Astrocyte (in vitro differentiated cells and primary cell): ENCODE measurements at places on chromosomes 4 and X. TPM values are rescaled to one million over a fixed set of nuclear protein-coding genes. Genes with fewer than 3 reads are reported as not detected.

DNA sequence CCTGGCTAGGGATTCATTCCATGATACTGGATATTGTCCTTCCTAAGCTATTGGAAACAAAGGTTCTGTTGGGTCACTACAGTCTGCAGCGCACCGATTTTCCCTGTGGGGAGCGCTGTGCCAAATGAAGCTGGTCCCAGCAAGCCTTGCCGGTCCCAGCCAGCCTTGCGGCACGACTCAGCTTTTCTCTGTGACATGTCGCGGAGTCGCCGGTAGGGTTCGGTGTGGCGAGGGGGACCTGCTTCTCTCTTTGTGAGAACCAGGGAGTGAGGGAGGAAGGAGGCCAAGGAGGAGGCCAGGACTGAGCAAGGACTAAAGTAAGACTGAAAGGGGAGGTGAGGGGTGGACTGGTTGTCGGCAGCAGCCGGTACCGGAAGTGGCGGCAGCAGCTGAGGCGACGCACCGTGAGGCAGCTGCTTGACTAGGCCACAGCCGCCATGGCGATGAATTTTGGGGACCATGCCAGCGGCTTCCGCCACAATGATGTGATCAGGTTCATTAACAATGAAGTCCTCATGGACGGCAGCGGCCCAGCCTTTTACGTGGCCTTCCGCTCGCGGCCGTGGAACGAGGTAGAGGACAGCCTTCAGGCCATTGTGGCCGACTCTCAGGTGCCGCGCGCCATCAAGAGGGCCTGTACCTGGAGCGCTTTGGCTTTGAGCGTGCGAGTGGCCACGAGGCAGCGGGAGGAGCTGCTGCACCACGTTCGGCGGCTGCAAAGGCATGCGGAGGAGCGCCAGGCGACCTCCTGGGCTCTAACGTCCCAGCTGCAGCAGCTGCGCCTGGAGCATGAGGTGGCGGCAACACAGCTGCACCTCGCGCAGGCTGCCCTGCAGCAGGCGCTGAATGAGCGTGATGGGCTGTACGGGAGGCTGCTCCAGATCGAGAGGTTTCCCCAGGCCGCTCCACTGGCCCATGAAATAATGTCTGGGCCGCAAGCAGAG, at the start of gene TEX13D:
TEX13D (plus strand) TSS at position 180 of the 944 bp plus-strand sequence; CDS start at position 438, 258 bp downstream.
- DNase-seq = no peak
- no peaks in the 10 kb centered on the region for H3K4me1 ChIP-seq
- no peaks in the 10 kb centered on the region for H3K27me3 ChIP-seq
- no peak within 1 kb of the TSS for H3K4me3 ChIP-seq

- H3K27ac ChIP-seq = no peak overlapping the region
- DNase-seq = no peak
- no peak overlapping the region for H3K4me3 ChIP-seq
- no peaks in the 10 kb centered on the region for H3K36me3 ChIP-seq
Observed at GRCh38 chr4:155546451-155546850, 120.2 kb upstream of the GUCY1A1 start.

DNA sequence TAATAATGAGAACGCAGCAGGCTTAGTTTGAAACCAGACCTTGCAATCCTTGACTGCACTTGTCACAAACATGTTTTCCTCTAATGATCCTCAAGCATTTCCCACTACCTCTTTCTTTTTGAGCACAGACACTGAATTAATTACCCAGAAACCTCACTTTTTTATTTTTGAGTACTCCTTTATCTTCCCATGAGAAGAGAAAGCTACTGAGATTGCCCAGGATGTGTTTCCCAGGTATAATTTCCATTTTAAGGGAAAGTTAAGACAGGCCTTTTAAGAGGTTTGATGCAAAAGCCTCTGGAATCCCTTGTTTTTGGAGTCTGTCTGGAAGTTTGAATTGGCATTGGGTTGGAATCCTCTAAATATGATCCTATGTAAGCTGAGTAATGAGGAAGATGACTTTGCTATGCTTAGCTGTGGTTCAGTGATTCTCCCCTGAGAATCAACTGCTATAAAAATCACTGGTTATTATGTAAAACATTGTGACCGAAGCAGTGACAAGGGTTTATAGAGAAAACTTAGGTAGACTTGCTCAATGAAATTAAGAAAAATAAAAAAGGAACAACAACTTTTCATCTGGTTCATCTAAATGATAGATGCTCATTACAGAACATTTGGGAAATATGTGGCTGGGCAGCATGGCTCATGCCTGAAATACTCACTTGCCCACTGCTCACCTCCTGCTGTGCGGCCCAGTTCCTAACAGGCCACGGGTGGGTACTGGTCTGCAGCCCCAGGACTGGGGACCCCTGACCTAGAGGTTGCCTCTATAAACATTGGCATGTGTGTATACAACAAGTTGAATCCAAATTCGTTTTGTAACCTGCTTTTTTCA, 10.8 kb upstream of the RHOH start:
- H3K27ac ChIP-seq = no peak overlapping the region
- no peak overlapping the region for H3K4me3 ChIP-seq
- no peaks in the 10 kb centered on the region for H3K36me3 ChIP-seq
- no peaks in the 10 kb centered on the region for H3K27me3 ChIP-seq
- peak; percentile 26 for DNase-seq

GRCh38 chr4:82099928-82100579, 273.7 kb downstream of the HNRNPD start:
- no peaks in the 10 kb centered on the region for H3K36me3 ChIP-seq
- no peaks in the 10 kb centered on the region for H3K4me1 ChIP-seq
- no peak overlapping the region for H3K27ac ChIP-seq

- H3K27ac ChIP-seq = no peak overlapping the region
- H3K27me3 ChIP-seq = no peaks in the 10 kb centered on the region
- H3K4me1 ChIP-seq = no peaks in the 10 kb centered on the region
- no peaks in the 10 kb centered on the region for H3K36me3 ChIP-seq
- no peak overlapping the region for H3K4me3 ChIP-seq
- DNase-seq = peak; percentile 89
Observed at GRCh38 chr4:180751009-180751408, 1492.2 kb upstream of the TENM3 start.

GRCh38 chrX:18146954-18147353, 73.7 kb downstream of the BEND2 start:
- H3K4me1 ChIP-seq = no peaks in the 10 kb centered on the region
- no peaks in the 10 kb centered on the region for H3K36me3 ChIP-seq
- H3K4me3 ChIP-seq = no peak overlapping the region
- peak; percentile 2 for DNase-seq
- no peak overlapping the region for H3K27ac ChIP-seq

DNA sequence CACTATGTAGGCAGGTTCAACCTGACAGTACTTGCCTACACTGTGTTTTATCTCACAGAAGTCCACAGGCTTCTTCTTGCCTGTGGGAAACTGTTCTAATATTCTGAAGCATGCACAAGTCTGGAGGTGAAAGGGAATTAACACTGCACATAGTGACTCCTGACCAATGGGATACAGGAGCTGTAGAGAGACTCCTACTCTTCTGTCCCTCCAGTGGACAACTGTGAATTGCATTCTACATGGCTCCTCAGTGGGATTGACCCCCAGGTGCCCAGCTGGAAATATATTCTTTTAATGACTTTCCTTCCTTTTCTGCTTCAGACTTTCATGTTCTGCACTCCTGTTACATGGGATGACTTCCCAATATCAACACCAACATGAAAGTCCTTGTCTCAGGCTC, 8.2 kb upstream of the YIPF6 start:
- no peaks in the 10 kb centered on the region for H3K36me3 ChIP-seq
- no peak for DNase-seq
- no peaks in the 10 kb centered on the region for H3K4me1 ChIP-seq
- no peaks in the 10 kb centered on the region for H3K27me3 ChIP-seq
- no peak overlapping the region for H3K27ac ChIP-seq
- H3K4me3 ChIP-seq = no peak overlapping the region

DNA sequence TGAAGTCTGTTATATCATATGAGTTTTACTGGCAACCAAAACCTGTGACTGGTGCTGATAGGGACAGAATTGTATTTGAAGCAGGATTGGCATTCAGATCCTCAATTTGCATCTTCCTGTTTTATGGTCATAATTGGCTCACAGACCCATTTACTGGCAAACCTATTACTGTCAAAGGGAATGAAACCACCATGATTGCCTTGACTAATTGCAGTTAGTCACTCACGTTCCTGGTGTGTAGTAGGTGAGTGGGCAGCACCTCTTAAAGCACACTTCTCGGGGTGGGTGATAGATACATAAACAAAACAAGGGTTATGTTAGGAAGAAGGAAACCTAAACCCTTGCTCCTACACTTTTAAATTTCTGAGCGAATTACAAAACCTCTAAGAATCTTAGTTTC, 81.0 kb downstream of the PPEF2 start:
- H3K4me1 ChIP-seq = no peaks in the 10 kb centered on the region
- no peak for DNase-seq
- H3K27ac ChIP-seq = no peak overlapping the region
- H3K36me3 ChIP-seq = peaks cover 12% of the 10 kb centered on the region
- no peaks in the 10 kb centered on the region for H3K27me3 ChIP-seq

DNA sequence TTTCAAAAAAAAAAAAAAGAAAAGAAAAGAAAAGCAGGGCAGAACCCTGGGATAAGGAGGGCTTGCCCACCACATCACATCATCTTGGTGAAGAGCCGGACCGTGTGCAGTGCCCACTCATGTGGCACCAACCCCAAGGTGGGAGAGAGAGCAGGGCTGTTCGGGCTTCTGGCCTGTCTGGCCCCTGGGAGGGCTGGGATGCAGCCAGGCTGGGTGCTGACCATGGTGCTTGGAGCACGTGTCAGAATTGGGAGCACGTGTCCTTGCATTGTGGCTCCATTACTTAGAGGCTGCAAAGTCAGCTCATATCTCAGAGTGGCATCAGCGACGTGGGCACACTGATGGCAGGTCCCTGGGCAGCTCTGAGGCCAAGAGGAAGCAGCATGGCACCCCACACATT, 100.9 kb upstream of the AFAP1 start:
- no peak overlapping the region for H3K4me3 ChIP-seq
- H3K4me1 ChIP-seq = peaks cover 6% of the 10 kb centered on the region
- no peaks in the 10 kb centered on the region for H3K36me3 ChIP-seq
- no peak overlapping the region for H3K27ac ChIP-seq

DNA sequence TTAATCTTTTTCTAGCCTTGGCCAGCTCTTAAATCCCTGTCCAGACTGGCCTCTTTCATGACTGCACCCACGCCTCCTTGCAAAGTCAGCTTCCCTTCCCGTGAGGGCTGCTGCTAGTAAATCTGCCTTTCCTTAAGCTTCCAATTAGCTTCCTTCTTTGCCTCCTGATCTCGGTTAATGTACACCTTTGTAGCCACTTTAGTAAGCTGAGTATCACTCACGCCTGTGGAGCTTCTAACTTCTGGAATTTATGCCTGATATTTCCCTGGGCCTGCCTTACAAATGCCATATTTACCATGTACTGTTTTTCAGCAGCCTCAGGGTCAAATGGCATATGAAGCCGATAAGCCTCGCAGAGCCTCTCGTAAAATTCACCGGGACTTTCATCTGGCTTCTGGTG, 5.1 kb upstream of the UGT8 start:
- H3K4me1 ChIP-seq = peaks cover 3% of the 10 kb centered on the region
- no peaks in the 10 kb centered on the region for H3K36me3 ChIP-seq
- DNase-seq = no peak
- peaks cover 10% of the 10 kb centered on the region for H3K27me3 ChIP-seq
- no peak overlapping the region for H3K27ac ChIP-seq
- H3K4me3 ChIP-seq = no peak overlapping the region

GRCh38 chrX:13028871-13029636, 15.4 kb downstream of the FAM9C start:
- no peaks in the 10 kb centered on the region for H3K36me3 ChIP-seq
- DNase-seq = no peak

DNA sequence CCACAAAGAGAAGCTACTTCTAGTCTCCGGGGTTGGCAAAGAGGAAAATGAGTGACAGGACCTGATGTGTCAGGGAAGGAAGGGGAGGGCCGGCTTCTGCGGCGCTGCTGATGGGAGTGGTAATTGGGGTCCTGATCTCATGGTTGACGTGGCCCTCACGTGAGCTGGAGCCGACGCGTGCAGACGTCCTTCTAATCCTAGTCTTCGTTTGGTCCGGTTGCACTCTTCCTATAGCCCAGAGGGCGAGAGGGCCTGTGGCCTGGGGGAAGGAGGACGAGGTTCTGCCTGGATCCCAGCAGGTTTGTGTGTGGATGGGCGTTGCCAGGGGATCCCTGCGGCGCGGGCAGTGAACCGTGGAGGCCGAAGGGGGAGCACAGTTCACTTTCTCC, at the start of gene ARMCX1:
ARMCX1 (plus strand) TSS at position 186 of the 389 bp plus-strand sequence. CDS start 2,384 bp downstream, outside the sequence.
- peak within 1 kb of the TSS; percentile 93 for H3K27ac ChIP-seq
- H3K36me3 ChIP-seq = no peaks in the 10 kb centered on the region
- no peaks in the 10 kb centered on the region for H3K27me3 ChIP-seq
- peak; percentile 67 for DNase-seq
- peaks cover 3% of the 10 kb centered on the region for H3K4me1 ChIP-seq

- H3K27ac ChIP-seq = no peak overlapping the region
- DNase-seq = no peak
- no peak overlapping the region for H3K4me3 ChIP-seq
- H3K4me1 ChIP-seq = no peaks in the 10 kb centered on the region
- no peaks in the 10 kb centered on the region for H3K36me3 ChIP-seq
Observed at GRCh38 chrX:68594769-68595168, 52.7 kb upstream of the STARD8 start.

DNA sequence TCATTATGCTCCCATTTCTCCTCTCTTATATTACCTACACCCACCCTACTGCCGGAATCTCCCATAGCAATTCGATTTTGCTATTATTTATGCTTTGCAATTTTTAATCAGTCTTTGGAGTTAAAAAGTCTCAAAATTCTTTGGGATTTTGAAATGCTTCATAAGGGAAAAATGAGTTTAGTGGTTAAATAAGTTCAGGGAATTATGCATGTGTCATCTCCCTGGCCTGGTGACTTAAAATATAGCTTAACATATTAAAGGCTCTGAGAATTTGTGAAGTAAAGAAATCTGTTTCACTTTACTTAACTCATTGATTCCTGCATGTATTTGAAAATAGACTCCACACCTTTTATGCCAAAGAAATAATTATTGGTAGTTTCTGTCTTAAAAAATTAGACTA, 185.1 kb upstream of the DIPK2B start:
- H3K4me1 ChIP-seq = no peaks in the 10 kb centered on the region
- H3K36me3 ChIP-seq = no peaks in the 10 kb centered on the region
- no peak overlapping the region for H3K4me3 ChIP-seq
- DNase-seq = peak; percentile 26
- no peak overlapping the region for H3K27ac ChIP-seq

Gene CETN2
- total RNA-seq = 31.8 and 38.0 TPM in 2 replicates

Gene CDX4
- not detected in 2 replicates for total RNA-seq

Gene SPANXA2
- not detected in 2 replicates for total RNA-seq

Gene HCCS
- 38.0 and 39.2 TPM in 2 replicates for total RNA-seq

Gene MAP9
- total RNA-seq = 21.0 and 22.9 TPM in 2 replicates

Gene UBA6
- total RNA-seq = 141 and 142 TPM in 2 replicates

Gene ZNF157
- 0.17 and 0.54 TPM in 2 replicates for total RNA-seq

Gene CLDN24
- total RNA-seq = not detected in 2 replicates

Gene TLR1
- total RNA-seq = 0.54 and 0.70 TPM in 2 replicates

Gene FGFBP2
- not detected in 2 replicates for total RNA-seq

Gene TRIM61
- 1.4 and 2.2 TPM in 2 replicates for total RNA-seq
